NCI-H748 treated with DMSO at 0.1 percent for 48 hours (cell line): ENCODE measurements at places on chromosomes 7 and 10.

GRCh38 chr10:17643339-17643754, 604 bp upstream of the STAM start:
- peak; percentile 81 for DNase-seq

DNA sequence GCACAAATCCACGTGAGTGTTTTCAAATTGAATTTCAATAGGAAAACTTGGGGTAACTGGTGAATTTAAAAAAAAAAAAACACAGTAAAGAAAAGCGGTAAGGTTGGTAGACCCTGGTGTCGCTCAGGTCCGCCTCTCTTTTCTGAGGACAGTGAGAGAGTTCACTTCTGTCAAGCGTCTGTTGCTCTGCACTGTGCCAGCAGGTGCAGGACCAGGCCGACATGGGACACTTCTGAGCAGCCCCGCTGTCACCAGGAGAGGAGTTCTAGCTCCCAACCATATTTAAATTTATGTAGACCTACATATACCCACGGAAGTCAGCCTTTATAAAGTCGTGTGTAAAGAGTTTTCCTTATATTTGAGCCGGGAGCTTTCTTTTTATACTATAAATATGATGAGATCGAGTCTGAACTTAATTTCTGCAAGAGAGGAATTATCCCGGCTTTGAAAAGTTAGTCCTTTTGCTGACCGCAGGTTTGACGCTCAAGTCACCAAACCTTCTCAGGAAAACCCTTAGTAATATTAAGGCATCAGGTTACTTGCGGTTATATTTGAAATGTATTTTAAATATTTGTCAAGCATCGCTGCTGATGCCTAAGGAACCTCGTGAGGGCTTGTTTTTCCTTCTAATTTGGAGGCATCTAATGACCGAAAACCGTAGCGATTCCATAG, 531 bp downstream of the IKZF1 start:
- no peak for DNase-seq

DNA sequence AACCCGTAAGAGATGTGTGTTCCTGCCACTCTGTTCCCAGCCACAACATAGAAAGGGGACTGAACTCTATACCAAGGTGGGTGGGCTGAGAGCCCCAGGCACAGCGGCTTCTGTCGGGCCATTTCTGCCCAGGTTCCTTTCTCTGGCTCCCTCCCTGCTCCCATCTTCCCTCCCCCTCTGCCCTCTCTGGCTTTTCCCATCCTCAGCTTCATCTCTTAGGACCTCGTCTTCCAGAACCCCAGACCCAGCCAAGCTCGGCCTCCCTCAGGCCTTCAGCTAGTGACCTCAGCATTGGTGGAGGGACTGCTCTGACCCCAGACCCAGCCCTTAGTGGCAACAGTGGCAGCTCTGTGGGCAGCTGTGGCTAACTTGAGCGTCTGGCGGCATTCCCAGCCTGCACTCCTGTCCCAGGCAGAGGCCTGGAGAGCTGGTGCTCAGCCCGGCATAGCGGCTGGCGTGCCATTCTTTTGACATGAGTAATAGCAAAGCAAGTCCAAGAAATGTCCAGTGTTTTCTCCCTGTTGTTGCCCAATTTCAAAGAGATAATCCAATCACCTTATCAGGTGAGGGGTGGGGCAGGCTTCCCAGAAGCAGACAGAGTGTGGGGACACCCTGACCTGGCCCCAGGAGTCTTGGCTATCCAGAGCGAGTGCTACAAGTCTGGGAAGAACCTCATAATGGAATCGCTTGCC, 15.9 kb downstream of the PTPRE start:
- no peak for DNase-seq

DNA sequence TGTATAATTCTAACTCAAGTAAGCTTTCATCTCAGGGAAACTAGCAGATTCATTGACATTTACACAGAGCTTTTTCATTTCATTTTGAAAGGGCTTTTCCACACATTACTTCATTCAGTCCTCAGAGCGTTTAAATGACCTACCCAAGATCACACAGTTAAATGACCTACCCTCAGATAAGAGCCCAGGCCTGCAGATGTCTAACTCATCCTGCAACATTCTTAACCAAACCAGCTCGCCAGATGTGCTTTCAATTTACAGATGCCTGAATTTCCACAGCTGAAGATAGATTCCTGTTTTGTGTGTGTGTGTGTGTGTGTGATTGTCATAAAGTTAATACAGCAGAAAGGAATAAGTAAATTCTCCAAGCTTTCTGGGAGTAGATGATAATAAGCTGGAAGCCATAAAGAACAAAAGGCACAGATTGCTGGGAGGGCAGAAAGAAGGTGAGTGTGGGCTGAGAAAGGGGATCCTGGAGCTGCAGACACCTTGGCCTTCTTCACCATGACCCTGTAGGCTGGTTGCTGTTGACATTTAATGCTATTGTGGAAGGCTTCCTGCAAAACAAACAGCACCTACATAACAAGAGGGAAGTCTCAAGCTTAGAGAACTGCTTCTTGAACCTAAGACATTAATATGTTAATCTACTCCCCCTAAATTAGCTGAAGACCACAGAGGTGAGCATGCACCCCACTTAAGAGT, 489.7 kb upstream of the CELF2 start:
- DNase-seq = no peak

DNA sequence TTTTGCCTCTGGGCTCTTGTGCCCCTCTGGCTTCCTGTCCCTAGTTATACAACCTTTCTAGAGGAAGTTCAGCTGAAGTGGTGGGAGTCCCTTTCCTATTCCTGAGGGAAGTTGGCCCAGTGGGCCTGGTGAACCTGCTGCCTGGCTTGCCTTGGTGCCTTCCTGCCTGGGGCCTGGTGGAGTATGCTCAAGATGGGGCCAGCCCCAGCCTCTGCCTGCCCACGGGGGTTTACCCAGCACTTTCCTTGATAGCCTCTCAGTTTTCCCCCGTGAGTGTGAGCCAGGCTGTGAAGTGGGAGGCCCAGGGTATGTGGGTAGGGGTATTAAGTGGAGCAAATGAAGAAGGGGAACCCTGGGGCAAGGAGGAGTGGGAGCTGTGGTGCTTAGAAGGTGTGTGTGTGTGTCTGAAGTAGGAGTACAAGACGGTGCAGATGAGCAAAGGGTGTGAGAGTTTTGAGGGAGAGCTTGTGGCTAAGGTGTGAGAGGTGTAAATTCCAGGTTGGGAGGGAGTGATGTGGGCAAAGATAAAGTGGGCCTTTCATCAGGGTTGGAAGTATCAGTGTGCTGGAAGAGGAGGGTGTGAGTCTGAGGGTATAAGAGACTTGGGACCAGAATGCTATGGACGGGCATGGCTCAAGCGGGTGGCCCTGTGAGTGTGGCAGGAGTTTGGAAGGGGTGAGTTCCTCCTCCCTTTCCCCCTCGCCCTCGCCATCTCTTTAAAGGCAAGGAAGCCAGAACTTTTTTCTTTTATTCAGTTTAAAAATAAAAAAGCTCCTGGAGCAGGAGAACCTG, 10.9 kb upstream of the PAX2 start:
- no peak for DNase-seq

GRCh38 chr10:3426190-3426845, 253.7 kb upstream of the PITRM1 start:
- no peak for DNase-seq

GRCh38 chr10:33341637-33342036, 7.2 kb upstream of the NRP1 start:
- DNase-seq = no peak

DNA sequence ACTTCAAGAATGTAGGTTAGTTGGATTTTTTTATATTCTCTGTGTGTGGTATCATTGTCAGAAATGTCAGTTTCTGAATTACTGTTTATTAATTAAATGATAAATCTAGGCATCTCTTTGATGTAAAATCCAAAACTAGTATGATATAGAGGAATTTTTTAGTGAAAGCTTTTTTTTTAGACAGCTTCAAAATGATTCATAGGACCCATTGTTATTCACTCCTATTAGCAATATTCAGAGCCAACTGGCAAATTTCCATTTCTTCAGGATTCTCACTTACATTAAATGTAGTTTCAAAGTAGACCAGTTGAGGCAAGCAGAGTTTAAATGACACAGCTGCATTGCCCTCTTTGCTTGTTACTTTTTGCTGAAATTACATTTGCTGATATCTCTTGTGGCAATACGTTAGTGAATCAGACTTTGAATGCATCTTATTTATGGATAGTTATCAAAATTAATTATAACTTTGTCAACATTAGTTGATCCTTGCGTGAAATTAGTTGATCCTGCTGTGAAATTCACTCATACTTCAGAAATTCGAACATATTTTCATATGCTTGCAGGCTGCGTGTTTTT, 20.3 kb downstream of the ZNF277 start:
- DNase-seq = no peak

DNA sequence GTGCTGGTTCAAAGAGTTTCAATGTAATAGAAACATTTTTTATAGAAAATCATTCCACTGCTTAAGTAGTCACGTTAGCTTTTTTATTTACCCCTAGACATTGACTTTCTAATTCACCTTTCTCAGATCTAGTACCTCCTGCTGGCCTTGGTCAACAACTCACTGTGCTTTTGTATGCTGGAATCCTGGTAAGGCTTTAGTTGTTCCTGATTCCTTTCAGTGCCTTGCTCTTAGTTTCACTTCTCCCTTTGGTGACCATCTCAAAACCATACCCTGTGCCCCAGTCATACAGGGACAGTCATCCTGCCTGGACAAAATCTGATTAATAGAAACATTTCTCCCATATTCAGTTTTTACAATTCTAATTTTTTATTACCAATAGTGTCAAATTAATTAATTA, 130.2 kb downstream of the GPR37 start:
- DNase-seq = no peak

DNA sequence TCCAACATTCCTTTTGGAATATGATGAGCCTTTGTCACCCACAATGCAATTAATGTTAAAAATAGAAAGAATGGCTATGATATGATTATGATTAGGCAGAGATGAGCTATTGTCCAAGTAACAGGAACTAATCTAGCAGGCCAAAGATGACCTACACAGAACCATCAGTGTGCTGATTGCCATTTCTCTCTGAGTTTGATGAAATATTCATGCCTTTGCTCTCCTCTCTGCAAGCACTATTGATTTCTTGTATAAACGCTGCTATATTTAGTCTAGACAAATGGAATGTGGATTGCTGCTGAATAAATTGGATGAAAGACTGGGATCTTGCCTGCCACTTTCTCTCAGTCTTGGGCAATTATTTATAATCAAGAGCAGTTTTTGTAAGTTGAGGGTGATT, 85.4 kb downstream of the HDAC9 start:
- DNase-seq = no peak

- DNase-seq = no peak
These were observed 1307.8 kb upstream of the CELF2 start for GRCh38 chr10:9709849-9710248.

DNA sequence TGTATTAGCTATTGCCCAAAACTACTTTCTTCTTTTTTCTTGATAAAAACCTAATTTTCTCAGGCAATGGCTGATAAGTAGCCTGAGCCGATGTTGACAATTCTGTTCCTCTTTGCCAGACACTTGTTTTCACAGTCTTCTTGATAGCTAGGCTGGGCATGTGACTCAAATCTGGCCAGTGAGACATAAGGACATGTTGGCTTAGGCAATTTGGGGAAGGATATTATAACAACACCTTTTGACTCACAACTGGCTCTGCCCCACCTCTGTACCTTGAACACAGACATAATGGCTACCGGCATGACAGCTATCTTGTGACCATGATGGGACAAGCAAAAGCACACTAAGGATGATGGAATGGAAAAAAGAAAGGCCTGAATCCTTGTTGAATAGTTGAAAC, 72.9 kb upstream of the GPR22 start:
- DNase-seq = no peak

DNA sequence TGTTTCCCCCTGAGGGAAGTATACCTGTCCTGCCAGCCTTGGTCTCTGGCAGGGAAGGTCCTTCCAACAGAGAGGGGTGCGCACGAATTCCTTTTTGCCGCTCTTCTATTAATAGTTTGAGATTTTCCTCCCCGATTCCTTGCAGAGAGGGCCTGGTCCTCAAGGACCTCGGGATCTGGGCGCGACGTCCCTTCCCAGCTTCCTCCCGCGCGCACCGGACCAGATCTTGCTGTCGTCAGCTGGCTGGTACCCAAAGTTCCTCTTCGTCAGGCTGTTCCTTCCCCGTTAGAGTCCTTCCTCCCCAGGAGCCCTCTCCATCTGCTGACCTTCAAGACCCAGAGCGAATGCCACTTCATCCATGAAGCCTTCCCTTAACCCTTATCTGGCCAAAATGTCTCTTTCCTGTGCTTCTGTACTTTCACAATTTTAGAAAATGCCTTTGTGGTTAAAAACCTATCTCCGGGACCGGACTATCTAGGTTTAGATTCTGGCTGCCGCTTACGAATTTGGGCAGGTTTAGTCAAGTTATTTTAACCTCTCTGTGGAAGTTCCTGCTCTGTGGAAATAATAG, 851 bp upstream of the GOT1 start:
- no peak for DNase-seq

DNA sequence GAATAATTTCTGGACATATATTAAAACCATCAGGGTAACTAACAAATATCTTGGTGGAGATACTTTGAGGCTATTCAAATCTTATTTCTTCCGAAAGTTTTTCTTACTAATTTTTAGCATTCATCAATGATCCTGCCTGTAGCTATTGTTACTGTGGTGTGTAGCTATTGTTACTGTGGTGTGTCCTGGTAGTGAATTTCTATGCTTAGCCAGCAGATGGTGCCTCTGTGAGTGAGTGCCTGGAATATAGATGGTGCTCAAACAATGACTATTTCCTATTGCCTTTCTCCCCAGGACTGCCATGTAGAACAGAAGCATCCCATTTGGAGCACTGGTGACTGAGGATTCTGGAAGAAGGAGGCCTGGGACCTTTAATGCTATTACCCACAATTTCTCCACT, 245.7 kb downstream of the CCSER2 start:
- no peak for DNase-seq

DNA sequence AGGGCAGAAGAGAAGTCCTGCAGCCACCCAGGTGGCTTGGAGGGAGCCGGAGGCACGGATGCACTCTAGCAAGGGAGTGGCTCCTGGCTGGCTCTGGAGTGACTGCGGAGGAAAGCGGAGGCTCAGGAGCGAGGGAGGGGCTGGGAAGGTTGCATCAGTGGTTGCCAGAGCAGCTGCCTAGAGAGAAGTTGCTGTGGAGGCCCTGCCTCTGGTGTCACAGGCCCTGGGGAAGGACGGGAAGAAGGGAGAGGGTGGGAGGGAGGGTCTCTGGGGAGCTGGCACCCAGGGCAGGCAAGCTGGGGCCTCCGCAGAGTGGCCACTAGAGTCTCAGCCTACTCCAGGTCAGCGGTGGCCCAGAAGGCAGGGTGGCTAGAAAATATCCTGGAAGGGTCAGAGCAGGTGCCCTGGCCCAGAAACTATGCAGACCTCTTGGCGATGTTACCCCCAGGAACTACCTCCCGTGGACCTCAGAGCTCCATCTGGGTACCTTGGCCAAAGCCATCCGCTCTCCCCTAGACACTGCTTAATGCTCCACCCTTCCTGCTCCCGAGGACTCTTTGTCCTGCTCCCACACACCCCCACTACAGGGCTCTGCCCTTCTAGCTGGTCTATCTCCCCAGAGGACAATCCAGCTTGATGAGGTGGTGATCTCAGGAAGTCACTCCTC, 164.3 kb downstream of the NRF1 start:
- DNase-seq = no peak
